Muscle of arm (tissue), 14 donors: ENCODE measurements at places on chromosomes 6 and 20. TPM values are rescaled to one million over a fixed set of nuclear protein-coding genes. Genes with fewer than 3 reads are reported as not detected.

DNA sequence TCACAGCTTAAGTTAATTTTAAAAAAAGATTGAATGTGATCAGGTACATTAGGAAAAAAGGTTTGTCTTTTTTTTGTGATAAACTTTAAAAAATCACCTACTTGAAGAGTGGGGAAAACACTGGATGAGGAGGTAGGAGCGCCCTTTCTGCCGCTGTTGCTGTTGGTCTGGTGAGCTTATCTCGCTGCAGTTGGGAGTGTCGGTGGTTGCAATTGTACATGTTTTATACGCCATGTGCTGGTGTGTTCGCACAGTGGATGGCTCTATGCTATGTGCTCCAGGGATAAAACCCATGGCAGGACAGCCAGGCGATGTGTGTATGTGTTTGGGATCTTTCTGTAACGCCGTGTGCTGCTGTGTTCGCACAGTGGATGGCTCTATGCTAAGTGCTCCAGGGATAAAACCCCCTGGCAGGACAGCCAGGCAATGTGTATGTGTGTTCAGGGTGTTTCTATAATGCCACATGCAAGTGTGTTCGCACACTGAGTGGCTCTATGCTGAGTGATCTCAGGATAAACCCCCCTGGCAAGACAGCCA is 1.7 kb downstream of the SLC22A3 start:
- no peak for DNase-seq

- DNase-seq: no peak
These were observed 222.7 kb upstream of the OPRM1 start for GRCh38 chr6:153816366-153816765.

- DNase-seq: no peak
These were observed 195.3 kb downstream of the GJA1 start for GRCh38 chr6:121630716-121631115.

- no peak for DNase-seq
These were observed 188.8 kb downstream of the FARS2 start for GRCh38 chr6:5450073-5450472.

GRCh38 chr6:47256981-47257730 is 52.5 kb downstream of the TNFRSF21 start:
- DNase-seq: no peak

DNA sequence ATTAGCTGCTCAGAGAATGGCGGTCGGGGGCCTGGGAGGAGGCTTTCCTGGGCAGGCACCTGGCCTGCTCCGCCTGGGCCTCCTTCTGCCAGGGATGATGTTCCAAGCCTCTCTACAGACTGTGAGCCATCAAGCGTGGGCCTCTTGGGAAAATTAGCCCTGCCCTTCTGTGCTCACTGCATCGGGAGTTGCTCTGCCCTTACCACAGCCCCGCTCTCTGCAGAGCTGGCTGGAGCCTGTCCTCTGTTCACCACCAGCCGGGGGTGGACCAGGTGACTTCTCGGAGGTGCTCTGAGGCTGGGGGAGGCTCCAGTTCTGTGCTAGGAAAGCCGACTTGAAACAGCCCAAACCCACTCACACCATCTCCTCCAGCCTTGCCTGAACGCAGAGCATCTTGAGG is 24.2 kb downstream of the MDGA1 start:
- DNase-seq: no peak

- no peak for DNase-seq
These were observed 21.2 kb downstream of the MKKS start for GRCh38 chr20:10412591-10413408.

GRCh38 chr20:40156600-40157317 is 532.3 kb downstream of the MAFB start:
- no peak for DNase-seq

GRCh38 chr6:18147160-18147559 is 7.7 kb downstream of the TPMT start:
- no peak for DNase-seq

DNA sequence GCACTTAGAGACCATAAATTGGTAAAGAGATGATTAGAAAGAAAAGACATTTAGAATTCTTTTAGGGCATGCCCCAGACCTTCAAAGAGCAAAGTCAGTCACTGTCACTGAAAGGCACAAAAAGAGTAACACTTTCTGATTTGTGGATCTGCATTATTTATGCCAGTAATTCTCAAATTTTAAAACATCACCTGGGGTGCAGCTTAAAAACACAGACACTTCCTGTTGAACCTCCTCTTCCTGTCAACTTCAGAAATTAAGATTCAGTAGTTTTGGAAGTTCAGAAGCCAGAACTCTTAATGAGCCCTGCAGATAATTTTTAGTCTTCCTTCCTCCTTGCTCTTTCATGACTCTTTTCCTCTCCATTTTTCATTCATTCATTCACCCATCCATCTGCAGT is 137.5 kb downstream of the NRN1 start:
- no peak for DNase-seq

DNA sequence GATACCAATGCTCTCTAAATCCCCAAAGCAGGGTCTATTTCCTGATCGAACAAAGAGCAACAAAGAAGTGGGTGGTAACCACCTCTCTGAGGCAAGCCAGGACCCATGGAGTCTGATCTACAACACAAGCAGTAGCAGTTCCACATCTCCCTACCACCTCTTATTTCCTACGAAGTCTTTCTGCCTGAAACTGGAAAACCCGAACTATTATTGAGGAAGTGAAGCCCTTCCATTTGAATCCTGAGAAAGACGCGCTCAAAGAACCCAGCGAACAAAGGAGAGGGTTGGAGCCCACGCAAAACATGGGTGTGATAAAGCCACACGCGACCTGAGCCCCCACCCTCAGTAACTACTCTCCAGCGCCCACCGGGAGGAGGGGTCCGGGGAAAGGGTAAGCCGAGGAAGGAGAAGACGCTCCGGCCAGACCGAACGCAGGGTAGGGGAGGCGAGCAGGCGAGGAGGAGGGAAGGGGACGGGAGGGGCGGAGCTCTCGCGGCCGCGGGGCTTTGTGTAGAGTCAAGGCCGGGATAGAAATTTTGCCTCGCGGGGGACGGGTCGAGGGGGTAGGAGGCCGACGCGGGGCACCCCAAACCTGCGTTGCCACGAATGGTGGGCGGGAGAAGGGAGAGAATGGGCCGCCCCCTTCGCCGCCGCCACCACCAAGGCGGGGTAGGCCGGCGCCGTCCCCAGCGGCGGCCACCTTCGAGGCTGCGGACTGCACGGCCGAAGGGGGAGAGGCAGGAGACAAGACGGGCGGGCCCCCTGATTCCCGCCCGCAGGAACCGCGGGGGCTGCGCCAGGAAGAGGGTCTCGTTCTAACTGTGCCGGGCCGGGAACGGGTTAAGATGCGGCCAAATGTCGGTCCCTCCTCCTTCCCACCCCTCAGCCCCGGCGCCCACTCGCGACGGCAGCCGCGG is 802 bp downstream of the HDAC2 start:
- peak; percentile 77 for DNase-seq

DNA sequence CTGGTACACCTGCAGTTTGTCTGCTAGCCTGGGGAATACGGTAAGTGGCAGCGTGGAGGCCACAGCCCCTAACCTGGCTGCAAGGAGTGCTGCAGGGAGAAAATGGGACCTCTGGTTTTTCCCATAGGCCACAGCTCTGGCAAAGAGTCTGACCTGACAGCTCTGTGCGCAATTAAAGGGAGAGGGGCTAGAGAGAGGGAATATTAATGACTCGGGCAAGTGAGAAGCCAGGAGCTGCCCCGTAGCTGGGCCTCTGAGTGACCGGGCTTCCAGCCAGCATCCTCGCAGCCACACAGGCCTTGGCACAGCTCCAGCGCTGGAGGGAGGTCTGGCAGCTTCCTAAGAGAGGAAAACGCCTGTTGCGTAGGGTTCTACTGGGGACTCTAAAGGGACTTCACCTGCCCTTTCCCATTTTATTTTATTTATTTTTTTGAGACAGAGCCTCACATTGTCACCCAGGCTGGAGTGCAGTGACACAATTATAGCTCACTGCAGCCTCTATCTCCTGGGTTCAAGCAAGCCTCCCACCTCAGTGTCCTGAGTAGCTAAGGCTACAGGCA is 18.2 kb upstream of the OCSTAMP start:
- peak; percentile 87 for DNase-seq

DNA sequence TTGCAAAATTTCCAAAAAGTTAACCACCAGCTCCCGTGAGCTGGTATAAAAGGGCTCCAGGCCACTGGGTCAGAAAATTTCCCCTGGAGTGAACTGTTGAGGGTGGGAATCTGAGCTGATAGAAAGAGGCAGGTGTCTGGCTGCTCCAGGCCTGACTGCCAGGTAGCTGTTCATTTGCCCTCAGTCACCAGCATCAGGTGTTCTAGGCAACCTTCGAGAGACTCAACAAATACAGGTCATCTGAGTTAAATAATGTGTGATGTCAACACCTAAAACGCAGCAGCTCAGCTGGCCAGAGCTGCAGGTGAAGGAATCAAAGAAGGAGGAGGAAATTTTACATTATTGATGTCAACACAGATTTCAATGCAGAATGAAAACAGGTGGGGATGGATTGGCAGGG is 46.7 kb downstream of the KCNK5 start:
- no peak for DNase-seq

GRCh38 chr6:40510442-40510841 is 76.7 kb downstream of the LRFN2 start:
- DNase-seq: no peak

GRCh38 chr6:133242637-133243585 is 1.8 kb downstream of the EYA4 start:
- peak; percentile 49 for DNase-seq

GRCh38 chr20:5448449-5449118 is 131.8 kb upstream of the PROKR2 start:
- peak; percentile 29 for DNase-seq

DNA sequence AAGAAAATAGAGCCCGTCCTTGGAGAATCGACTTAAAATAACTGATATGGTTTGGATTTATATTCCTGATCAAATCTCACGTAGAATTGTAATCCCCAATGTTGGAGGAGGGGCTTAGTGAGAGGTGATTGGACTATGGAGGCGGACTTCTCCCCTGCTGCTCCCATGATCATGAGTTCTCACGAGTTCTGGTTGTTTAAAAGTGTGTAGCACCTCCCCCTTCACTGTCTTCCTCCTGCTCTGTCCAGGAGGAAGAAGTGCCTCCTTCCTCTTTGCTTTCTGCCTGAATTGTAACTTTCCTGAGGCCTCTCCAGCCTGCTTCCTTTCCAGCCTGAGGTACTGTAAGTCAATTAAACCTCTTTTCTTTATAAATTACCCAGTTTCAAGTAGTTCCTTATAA is 529.2 kb downstream of the HAO1 start:
- no peak for DNase-seq

DNA sequence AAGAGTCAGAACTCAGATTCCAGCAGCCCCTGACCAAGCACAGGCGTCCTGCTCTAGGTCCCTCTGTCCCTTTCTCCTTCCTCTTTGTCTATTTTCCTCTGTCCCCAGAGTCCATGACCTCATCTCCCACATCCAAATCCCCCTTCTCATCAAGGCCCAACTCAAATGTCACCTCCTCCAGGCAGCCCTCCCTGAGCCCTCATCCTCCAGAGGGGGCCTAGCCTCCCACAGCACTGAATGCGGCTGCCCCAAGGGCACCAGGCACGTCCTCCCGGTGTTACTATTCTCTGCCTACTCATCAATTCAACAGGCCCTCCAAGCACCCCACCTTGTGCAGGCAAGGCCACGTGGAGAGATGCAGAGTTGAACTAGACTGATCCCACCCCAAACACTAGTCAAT is 49.7 kb downstream of the GRM4 start:
- DNase-seq: no peak

DNA sequence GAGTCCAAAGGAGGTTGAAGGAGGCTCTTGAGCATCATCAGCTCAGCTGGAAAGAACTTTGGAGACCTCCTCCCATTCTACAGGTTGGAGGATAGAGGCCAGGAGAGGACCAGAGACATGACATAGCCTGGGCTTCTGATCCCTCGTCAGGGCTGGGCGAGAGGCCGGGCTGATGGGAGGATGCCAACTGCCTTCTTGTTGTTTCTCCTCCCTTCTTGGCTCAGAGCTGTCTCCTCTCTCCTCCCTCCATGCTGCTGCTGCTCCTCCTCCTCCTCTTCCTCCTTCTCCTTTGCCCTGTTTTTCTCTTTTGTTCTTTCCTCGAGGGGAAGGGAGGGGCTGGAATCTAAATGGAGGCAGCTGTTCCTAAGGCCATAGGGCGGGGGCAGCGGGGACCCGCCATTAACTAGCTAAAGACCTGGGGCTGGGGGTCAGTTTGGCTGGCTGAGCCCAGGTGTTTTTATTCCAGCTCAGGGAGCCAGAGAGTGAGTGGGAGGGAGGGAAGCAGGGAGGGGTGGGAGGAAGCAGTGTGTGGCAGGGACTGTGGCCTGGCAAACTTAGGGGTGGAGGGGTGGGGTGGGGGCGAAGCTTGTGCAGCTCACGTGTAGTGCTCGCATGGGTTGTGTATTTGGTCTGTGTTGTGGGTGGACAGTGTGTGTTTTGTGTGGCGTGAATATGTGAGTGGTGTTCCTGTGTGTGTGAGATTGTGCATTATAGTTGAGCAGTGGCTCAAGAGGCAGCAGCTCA is 84.8 kb downstream of the CD40 start:
- DNase-seq: peak; percentile 40

DNA sequence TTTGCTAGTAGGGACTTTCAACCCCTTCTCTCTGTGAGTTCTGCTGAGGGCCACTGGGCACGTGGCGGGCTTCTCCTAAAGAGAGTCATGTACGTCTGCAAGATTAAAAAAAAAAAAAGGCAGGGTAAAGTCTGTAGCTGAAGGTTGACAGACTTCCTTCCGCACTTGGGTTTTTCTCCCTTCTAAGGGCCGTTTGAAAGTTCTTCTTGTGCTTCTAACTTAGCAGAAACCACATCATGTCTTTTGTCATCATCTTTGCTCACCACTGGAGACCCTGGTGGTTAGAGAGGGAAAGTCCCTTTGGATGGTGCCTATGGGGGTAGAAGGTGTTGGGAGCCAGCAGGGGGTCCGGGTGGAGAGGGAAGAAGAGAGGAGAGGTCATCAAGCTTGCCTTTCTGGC is 31.4 kb downstream of the PRDM1 start:
- no peak for DNase-seq

DNA sequence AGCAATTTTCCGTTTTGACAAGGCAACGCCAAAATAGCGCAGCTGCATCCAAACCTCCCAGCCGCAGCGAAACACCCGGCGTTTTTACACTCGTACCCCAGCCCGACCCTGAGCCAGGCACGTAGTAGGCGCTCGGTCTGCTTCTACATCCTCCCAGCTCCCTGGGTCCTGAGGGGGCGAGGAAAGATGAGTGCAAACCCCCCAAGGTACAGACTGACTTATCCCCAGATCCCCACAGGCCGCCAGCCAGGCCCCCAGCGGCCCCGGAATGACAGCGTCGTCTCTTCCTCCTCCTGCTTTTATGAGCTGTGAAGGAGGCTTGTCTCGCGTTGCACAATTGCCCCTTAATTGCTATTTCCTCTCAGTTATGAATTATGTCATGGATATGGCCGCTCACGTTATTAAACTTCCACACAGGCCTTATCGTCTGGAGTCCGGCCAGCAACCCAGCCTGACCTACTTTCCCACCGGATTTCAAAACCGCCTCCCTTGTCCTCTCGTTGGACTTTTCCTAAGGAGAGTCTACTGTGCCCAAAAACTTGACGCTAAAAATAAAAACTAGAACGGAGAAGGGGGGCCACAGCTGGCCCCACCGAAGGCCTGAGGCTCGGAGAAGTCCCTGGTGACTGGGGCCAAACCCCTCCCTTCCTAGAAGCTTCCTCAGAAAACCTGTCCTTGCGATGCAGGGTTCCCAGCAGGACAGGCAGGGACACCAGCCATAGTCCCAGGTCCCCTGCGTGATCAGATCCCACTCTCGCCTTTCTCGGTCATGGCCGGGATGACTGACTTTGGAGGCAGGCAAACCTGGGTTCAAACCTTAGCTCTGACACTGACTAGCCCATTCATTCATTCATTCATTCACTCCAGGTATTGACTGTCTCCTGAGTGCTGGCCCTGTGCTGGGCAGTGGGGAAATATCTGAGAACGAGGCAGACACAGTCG is 130.9 kb upstream of the PTPN1 start:
- peak; percentile 69 for DNase-seq

The RHAG gene
- 0.72 TPM for polyA plus RNA-seq

The KCNK16 gene
- not detected for polyA plus RNA-seq

The BMP5 gene
- polyA plus RNA-seq: 14.2 TPM

The C20orf202 gene
- 0.24 TPM for polyA plus RNA-seq

The SLC32A1 gene
- polyA plus RNA-seq: not detected
